ENCODE measurements at places on chromosomes 2 and 18.

GRCh38 chr18:63784787-63785452 lies 9.7 kb downstream of the SERPINB7 start:
- no peak for DNase-seq

- DNase-seq: no peak
Observed at GRCh38 chr2:13109516-13109915, 392.8 kb downstream of the TRIB2 start.

DNA sequence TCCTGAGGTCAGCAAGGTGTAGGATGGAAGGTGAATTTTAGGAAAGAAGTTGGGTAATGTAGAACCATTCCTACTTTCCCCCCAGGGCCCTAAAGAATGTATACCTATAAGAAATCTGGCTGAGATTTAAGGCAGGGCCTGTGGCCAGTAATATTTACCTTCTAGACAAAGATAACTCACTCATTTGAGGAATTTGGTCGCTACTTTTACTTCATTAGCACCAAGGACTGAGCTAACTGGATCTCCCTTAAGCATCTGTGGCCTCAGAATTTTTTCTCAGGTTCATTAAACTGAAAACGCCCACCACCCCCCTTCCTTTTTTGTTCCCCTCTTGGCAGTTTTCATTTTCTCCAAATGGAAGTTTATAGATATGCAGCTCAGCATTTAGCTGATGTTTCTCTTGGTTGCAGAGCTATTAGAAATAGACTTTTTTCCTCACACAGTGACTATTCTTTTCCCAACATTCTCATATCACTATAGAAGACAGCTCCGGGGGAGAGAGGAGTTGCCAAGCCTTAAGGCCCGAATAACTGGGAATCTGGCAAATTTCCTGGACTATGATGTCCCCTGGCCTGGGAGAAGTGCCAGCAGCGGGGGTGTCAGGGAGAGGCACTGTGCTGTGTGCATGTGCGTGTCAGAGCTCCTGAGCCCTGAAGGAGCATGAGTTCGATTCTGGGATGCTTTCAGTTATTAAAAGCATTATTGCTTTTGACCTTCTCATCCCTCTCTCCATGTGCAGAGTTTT lies 310.9 kb downstream of the PRKCE start:
- DNase-seq: no peak

- peak; percentile 49 for DNase-seq
Observed at GRCh38 chr2:42132191-42132965, 36.8 kb upstream of the EML4 start.

- no peak for DNase-seq
Observed at GRCh38 chr2:211085056-211085680, 528.8 kb downstream of the CPS1 start.

DNA sequence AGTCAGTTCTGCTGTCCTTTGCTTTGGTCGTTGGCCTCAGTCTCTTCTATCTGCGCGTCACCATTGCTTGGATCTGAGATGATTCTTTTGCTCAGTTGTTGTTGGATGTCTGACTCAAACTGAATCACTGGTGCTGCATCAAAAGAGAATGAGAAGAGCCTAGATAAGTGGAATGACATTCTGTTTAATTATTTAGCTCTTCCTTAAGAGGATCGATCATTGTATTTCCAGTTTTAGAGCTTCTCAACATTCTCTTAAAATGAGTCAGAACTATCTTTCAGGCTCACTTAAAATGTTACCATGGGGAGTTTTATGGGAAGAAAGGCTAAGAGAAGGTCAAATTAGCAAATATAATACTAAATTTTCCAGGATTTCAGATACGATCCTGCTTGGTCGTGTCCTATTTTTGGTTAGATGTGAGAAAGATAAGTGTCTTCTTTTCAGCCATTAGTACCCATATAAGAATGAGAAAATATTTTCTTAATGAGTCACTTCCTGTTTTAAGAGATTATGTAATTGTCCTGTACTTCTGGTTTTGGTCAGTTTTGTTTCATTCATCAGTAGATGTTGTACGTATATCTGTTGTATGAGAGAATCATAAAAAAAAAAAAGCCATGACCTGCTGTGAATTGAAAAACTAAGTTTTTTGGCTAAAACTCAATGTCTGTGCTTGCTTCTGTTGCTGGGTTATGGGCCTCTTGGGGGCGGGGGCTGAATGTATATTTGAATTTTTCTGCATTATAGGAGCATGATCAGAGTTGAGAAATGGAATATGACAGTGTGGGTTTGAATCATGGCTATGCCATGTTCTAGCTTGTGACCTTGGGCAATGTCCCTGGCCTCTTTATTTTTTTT lies 31.6 kb upstream of the CASP10 start:
- DNase-seq: peak; percentile 38

DNA sequence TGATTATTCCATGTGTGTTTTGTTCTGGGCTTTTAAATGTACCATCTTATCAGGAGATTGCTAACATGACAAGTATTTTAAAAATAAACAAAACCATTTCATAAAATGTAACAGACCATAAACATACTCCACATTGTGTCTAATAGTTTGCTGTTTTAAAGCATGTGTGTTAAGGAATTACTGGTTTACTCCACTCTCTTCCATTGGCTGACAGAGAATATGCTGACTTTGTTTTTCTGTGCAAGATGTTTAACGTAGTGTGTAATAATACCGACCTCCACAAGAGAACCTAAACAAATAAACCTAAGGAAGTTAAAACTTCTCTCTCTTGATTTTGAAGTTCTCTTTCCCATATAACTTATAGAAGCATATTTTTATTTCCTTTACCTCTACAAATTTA lies 17.0 kb upstream of the TMEM18 start:
- no peak for DNase-seq

- DNase-seq: no peak
Observed at GRCh38 chr18:3015204-3015592, 2.3 kb upstream of the LPIN2 start.

DNA sequence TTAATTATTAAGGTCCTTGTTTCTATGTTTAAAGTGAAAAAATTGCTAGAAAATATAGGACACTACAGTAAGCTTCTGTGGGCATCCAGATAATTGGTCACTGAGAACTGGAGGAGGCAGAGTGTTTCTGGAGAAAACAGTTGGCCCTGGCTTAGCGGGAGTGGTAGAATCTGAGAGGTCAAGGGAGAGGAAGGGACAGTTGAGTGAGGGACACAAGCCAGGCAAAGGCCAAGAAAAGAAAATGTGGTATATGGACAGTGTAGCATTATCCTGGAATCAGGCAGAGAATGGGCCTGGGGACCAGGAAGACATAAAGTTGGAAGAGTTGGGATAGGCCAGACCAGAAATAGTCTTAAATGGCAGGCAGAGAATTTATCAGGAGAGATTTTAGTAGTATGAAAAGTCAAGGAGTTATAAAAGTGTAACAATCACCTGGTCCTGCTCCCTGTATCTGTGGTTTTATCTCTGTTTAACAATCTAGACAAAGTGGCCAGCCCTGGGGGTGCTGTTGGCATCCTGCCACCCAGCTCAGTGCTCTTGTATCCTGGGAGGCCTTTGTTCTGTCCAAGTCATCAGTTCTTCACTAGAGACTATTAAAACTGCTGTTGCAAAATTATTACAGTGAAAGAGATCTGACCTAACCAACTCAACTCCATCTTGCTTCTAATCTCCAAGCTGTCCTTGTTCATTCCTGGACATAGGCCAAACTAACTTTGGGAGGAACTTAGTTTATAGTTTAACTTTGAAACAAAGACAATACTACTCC lies 15.4 kb upstream of the MSGN1 start:
- no peak for DNase-seq

DNA sequence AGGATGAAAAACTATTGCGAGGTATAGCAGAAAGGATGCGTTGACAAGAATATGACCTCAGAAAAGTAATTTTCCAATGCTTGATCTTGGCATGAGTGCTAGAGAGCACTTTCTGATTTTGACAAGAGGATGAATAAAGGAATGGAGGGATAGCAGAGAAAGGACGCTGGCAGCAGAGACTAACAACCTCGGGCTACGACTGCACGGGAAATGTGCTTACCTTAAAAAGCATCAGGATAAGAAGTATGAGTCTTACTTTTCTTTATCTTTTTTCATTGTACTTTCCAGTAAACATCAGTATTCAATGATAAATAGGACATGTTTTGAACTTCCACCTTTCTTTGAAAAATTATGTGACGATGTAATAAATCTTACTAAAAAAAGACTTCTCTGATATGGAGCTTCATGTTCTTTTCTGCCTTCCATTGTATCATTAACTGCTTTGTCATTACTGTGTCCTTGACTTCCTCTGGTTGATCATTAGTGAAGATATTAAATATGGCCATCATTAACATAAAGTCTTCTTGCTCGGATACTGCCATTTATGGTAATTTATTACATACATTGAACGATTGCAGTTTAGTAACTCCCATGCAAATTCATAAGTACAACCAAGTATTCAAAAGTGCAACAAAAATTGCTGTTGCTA lies 265.6 kb downstream of the DSEL start:
- DNase-seq: no peak

Measured in CD4-positive, alpha-beta T cell treated with Interferon alpha-2 for 1 hour (primary cell).